Caki2 (cell line): ENCODE measurements at places on chromosomes 13 and 19. TPM values are rescaled to one million over a fixed set of nuclear protein-coding genes. Genes with fewer than 3 reads are reported as not detected.

TRMT1 gene
- total RNA-seq: 107 and 166 TPM in 2 replicates

DNA sequence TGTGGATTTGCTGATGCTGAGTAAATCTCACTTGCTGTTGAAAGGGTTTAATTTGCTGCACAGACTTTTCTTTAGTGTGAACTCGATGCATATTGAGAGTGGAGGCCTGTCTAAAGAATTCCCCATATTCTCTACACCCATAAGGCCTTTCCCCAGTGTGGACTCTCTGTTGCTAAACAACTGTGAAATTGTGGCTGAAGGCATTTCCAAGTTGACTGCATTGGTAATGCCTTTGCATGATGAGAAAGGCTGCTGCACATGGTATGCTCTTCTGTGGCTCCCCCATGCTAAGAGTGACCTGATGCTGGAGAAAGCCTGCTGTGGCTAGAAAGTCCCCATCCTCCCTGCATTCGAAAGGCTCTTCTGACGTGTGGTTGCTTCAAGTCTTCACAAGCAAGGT lies 6.6 kb upstream of the ZNF599 start:
- no peak for DNase-seq

- no peak for DNase-seq
Observed at GRCh38 chr13:35557475-35557874, 81.0 kb upstream of the MAB21L1 start.

DNA sequence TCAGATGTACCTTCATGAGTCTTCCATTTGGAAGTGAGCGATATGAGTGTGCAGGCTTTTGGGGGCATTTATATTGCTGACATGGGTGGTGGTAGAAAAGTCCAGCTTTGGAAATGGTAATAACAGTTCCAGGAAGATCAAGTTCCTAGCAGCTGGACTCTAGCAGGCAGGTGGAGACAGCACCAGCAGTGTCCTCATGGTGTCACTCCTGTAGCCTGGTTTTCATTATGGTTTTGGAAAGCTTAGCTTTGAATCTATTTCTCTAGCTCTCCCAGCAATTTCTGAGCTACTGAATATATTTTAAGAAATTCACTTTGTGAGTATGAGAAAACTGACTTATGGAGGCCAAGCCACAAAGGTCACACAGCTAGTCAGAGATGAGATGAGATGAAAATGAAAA lies 523.2 kb upstream of the HTR2A start:
- DNase-seq: no peak

DNA sequence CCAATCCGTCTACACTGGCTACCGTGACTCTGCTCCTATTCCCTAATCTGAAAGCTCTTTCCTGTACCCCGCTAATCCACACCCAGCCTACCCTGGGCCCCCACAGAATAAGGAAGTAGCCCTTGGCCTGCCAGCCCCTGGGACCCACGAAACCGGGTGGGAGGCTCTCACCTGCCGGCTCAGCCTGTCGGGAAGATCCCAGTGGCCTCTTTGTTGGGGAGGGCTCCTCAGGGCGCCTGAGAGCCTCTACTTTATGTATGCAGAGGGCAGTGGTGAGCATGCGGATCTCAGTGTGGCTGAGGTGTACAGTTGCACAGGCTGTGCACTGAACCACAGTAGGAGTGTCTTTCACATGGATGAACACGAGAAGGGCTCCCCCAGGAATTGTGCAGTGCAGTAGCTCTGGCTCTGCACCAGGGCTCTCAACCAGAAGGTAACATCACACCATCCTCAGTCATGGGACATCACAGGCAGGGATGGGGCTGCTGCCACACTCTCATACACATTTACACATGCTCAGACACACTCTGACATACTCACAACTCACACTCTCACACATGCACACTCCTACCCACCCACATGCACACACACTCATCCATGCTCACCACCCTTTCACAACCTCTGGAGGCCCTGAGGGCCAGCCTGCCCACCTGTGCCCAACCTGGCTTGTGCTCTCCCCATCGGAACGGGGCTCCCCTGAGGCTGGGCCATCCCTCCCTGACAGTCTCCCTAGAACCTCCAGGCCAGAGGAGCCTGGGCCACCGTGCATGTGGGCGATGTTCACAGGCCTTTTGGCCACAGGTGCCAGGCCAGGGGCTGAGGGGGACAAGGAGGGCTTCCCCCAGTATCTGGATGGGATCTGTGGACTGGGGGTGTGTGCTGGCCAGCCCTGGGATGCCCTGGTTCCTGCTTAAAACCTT lies 135.0 kb downstream of the URI1 start:
- no peak for DNase-seq
